ENCODE measurements at places on chromosomes 1 and 21. TPM values are rescaled to one million over a fixed set of nuclear protein-coding genes. Genes with fewer than 3 reads are reported as not detected.

The SELE gene
- 17.9 TPM for total RNA-seq

The CDC42 gene
- total RNA-seq = 270 TPM

GRCh38 chr1:210456731-210457255, 128.1 kb downstream of the HHAT start:
- no peak for DNase-seq

GRCh38 chr1:3212453-3213355, 143.7 kb downstream of the PRDM16 start:
- no peak for DNase-seq

DNA sequence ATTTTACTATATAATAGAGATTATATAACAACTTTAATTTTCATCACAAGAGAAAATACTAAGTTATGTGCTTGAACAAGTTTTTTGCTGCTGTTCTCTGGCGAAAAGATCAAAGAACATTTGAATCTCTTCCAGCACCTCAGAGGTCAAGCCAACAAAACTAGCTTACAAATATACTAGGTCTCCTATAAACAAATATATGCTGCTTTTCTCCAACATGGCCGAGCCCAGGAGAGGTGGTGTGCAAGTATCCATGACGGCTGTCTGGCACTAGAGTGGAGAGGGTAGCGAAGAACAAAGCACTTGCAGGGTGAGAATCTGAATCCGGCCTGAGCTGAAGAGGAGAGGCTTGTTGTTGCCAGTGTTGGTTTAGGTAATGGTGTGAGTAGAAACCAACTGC, 7.5 kb upstream of the FMO3 start:
- DNase-seq = no peak

The NPR1 gene
- 156 TPM for total RNA-seq

DNA sequence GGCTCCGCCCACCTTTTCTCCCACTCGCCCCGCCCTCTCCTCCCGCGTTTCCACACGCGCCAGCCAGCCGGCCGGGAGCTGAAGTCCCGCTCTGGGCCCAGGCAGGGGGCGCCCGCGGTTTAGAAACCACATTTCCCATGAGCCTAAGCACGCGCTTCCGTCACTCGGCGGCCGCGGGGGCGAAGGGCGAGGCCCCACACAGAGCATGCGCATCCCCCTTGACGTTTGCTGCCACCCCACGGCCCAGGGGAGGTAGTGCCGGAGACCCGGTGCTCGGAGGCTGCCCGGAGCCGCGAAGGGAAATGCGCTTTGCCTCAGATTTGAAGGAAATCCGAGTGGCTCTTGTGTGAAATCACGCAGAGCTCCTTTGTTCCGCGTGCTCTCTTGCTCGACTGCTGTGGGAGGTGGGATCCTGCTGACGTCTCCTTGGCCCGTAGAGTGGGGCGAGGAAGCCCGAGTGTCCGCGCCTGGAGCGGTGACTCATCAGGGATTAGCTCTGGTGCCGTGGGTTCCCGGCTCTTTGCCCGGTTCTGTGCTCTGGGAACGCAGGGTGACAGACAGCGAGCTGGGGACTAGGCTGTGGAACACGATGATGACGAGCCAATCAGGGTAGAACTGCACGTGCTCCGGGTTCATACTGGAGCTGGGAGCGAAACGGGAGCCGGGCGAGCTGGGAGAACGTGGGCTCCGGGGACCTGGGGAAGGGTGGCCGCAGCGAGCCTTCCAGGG, 406 bp upstream of the B3GALNT2 start:
- DNase-seq = peak; percentile 100

The PRAMEF1 gene
- total RNA-seq = not detected

The C1QC gene
- 491 TPM for total RNA-seq

The LRRC53 gene
- not detected for total RNA-seq

The KCNT2 gene
- 0.93 TPM for total RNA-seq

- no peak for DNase-seq
Measured at GRCh38 chr1:67582625-67583461, 102.2 kb upstream of the GADD45A start.

DNA sequence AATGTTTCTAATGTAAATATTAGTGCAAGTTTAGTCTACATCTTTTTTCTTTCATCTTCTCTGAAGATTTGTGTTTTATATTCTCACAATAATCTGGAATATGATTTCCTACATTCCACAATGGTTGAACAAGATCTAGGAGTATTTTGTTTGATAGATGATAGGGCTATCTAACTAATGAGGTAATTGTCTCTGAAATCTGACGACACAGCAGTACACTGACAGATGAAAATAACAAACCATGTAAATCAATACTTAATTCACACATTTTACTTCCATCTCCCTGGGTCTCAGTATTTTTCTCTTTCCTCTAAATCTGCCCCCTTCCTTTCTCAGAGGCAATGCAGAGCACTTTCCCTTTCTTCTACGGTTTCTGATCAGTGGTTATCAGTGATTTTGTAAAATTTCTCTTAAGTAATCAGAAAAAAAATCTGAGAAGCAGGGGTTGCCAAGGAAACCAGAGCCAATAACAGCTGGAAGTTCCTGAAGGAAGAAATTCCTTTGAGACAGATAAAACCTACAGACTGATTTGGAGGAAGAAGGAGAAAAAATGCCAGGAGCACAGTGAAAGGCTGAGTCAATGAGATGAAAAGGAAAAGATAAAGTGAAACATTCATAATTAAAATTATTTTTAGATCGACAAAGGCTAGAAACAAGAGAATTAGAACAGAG, 7.3 kb upstream of the ANKRD13C start:
- no peak for DNase-seq

The WNT9A gene
- 1.3 TPM for total RNA-seq

The ANKRD35 gene
- 4.3 TPM for total RNA-seq

The CTSK gene
- total RNA-seq = 76.4 TPM

The PLA2G2D gene
- not detected for total RNA-seq

GRCh38 chr1:15939181-15940109, 36.5 kb downstream of the ZBTB17 start:
- peak; percentile 65 for DNase-seq

The PDE9A gene
- total RNA-seq = 7.9 TPM

DNA sequence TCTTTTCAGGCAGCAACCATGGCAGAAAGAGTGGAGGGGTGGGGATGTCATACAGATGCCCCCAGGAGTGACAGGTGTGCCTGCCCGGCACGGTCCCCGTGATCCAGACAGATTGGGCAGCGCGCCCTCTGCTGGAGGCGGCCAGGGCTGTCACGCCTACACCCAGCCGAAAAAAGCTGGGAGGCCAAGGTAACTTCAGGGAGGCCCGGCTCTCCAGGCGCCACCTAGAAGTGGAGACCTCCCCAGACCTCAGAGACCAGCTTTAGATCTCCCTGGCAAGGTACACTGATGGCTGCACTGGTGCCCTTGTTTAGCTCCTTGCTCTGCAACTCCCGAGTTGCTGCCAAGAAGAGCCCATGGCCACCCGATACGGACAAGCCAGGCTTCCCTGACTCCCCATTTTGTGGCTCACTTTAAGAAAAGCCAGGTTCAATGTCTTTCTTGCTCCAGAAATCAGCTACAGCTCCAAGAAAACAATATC, 6.6 kb downstream of the GOLT1A start:
- no peak for DNase-seq

DNA sequence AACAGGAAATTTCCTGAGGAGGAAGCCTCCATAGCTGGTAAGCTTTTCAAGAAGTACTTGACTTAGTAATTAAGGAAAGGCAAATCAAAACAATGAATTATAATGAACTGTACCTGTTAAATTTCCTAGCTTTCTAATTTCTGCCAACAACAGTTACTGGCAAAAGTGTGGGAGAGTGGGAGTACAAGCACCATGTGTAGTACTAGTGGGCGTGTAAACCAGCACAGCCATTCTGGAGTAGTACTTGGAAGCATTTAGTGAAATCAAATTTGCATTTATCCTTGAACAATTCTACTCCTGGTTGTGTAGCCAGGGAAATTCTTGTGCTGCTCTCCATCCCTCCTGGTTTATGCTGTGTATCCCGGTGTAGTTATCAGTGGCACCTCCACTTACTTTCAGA, 190.8 kb downstream of the PRDM2 start:
- no peak for DNase-seq

- no peak for DNase-seq
Measured at GRCh38 chr1:200096774-200097173, 69.3 kb downstream of the NR5A2 start.

GRCh38 chr1:29990304-29990703, 733.1 kb downstream of the MATN1 start:
- peak; percentile 59 for DNase-seq

GRCh38 chr1:6688757-6689156, 12.9 kb downstream of the DNAJC11 start:
- peak; percentile 14 for DNase-seq

DNA sequence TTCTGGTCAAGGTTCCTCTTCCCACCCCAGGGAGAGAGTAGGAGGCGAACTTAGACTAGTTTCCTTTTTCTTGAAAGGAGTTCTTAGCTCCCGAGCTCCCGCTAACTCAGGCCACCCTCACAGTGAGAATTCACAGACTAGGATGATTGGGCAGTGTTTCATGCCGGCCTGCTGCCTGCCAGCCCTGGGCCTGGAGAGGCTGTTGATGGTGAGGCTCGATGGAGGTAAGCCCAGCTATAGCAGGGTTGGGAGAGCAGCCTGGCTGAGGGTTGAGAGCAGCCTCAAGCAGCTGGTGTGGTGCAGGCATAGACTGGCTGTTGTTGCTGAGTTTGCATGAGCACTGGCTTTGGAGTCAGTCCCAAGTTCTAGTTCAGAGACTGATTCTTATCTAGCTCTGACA, 274.4 kb downstream of the MATN1 start:
- peak; percentile 51 for DNase-seq

DNA sequence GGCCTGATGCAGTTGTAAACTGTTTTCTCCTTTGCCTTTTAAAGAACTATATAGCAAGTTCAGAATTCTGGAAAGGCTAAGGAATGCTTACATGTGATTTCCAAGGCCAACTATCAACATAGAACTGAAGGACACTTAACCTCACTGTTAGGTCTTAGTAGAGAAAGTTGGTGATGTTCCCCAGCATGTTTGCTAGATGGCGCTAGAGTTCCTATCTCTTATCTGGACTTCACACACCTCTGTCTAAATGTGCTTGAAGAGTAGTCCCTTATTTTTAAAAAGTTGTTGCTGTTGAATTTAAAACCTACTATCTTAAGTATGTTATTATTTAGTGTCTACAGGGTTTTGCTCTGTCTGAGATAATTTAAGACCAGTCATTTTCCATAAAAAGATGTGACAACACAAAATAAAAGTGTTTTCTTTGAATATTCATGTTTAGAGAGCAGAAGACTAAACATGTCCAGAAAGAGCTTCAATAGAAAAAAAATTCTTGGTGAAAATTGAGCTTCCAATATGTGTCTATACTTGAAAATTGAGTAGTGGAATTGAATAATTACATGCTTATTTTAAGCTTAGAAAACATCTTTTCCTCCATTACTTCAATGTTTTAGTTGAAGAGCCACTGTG, 237.3 kb downstream of the S1PR1 start:
- DNase-seq = no peak

GRCh38 chr1:96722161-96722922, 758 bp downstream of the PTBP2 start:
- no peak for DNase-seq

- no peak for DNase-seq
Measured at GRCh38 chr1:54200519-54200997, 591 bp downstream of the MRPL37 start.

The S100A14 gene
- total RNA-seq = 0.35 TPM

GRCh38 chr21:45973475-45974072, 8.0 kb upstream of the COL6A1 start:
- peak; percentile 92 for DNase-seq

- no peak for DNase-seq
Measured at GRCh38 chr1:147292012-147292411, 49.5 kb downstream of the CHD1L start.

The EFHD2 gene
- total RNA-seq = 52.4 TPM

- DNase-seq = no peak
Measured at GRCh38 chr21:41235201-41235600, 67.2 kb downstream of the BACE2 start.

The CASQ2 gene
- total RNA-seq = 1.5 TPM

- no peak for DNase-seq
Measured at GRCh38 chr21:39016740-39017315, 166.4 kb downstream of the PSMG1 start.

The HES3 gene
- not detected for total RNA-seq

GRCh38 chr1:190439447-190439846, 38.2 kb downstream of the BRINP3 start:
- no peak for DNase-seq

The LGALS8 gene
- total RNA-seq = 77.9 TPM

DNA sequence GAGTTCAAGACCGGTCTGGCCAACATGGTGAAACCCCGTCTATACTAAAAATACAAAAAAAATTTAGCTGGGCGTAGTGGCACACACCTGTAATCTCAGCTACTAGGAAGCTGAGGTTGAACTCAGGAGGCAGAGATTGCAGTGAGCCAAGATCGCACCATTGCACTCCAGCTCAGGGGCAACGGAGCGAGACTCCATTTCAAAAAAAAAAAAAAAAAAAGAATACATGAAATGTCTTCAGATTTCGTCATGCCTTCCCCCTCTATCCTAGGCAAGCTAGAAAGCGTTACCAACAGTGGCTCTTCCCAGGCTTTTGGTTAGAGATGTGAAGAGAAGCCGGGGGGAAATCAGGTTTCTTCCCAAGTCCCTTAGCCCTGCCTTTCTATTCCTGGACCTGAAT, 3.6 kb downstream of the TFF1 start:
- no peak for DNase-seq

- no peak for DNase-seq
Measured at GRCh38 chr1:17393230-17393629, 21.2 kb downstream of the PADI6 start.

DNA sequence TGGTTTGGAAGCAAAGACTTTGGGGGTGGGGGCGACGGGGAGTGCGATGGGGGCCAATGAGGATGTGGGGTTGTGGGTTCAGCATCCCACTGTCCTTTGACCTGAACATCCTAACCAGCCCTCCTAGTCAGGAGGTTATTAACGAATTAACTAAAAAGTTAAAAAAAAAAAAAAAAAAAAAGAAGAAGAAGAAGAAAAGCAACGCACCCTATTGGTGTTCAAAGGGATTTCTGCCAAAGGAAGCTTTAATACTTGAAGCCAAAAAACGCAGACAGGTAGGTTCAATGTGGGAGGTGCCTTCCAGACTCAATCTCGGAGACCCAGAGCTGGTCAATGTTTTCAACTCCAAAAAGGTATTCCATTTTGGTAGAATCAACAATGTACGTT, 2.2 kb downstream of the CLIC6 start:
- no peak for DNase-seq

GRCh38 chr21:16377857-16378256, 648.1 kb downstream of the USP25 start:
- no peak for DNase-seq

The TBX19 gene
- 0.87 TPM for total RNA-seq

The CFAP107 gene
- total RNA-seq = not detected

The RAP1GAP gene
- 0.26 TPM for total RNA-seq

GRCh38 chr1:226884966-226885820, 14.8 kb downstream of the PSEN2 start:
- peak; percentile 76 for DNase-seq

GRCh38 chr1:165174491-165174890, 182.0 kb downstream of the LMX1A start:
- no peak for DNase-seq
